ENCODE measurements at places on chromosomes 6 and 20. TPM values are rescaled to one million over a fixed set of nuclear protein-coding genes. Genes with fewer than 3 reads are reported as not detected.

DNA sequence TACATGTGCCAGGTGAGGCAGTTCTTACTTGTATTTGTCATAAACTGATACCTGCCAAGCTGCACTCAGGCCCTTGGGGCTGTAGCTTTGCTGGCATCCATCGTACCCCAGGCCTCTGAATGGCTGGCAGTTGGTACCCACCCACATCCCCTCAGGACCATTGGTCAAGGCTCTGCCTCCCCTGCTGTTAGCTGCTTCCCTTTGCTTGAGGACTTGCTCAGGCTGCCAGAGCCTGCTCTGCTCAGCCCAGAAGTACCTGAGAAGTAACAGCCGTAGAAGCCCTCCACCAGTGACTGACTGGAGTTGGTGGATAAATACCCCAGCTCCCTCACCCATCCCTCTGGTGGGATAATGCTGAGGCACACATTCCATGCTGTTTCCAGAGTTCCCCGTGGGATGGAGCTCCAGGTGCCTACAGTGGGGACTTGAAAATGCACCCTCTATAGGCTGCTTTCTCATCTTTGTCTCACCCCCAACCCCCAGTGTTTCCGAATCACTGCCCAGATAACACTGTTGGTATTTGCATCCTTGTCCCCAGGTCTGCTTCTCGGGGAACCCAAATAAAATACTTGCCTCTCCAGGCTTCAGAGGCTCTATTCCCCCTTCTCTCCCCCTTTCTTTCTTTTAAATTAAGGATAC, 7.3 kb downstream of the EBF4 start:
- DNase-seq: no peak

FAM110A gene
- 7.8 TPM for total RNA-seq

DNA sequence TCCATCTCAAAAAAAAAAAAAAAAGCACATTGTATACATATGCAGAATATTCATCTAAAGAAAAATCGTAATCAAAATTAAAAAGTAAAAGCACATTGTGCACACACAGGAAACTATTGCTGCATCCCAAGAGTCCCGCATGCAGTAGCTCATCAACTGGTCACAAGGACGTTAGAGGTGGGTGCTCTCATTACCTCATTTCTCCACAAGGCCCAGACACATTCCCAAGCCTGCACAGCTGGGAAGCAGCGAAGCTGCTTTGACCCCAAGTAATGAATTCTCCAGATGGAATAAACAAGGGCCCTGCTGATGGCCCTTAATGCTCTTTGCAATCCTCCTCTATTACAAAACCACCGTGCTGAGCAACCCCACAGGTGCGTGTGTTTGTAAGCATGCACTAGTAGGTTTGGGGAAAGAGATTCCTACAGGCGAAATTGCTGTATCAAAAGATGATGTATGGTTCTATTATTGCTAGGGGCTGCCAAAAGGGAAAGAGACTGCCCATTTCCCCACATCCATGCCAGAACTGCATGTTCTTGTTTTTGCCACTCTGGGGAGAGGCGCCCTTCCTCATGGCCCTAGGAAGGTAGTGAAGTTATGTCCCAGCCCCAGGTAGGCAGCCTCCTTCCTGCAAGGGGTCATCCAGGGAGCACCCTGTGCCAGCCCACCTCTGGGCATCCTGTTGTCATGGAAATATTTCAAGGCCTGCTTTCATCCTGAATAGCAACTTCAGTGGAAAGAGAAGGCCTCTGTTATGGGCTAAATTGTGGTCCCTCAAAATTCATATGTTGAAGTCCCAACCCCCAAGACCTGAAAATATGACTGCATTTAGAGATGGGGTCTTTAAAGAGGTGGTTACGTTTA, 34.6 kb upstream of the PTGIS start:
- DNase-seq: no peak

DNA sequence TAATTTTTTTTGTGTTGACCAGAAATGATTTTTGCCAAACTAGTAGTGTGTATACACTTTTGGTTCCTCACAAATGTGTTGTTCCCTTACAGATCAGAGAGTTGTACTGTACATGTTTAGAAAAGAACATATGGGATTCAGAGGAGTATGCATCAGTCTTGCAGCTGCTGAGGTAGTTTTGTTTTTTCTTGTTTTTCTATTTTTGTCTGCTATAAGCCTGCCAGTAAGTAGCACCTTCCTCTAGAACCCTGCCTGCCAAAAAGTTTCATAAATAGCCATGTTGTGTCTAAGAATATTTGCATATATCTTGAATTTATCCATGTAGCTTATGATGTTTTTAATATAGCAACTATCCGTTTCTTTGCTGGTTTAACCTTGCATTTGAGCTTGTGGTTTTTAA, 46.4 kb downstream of the ORC3 start:
- DNase-seq: no peak

- DNase-seq: no peak
These were observed 49.4 kb downstream of the ADAT2 start for GRCh38 chr6:143401068-143401446.

DNA sequence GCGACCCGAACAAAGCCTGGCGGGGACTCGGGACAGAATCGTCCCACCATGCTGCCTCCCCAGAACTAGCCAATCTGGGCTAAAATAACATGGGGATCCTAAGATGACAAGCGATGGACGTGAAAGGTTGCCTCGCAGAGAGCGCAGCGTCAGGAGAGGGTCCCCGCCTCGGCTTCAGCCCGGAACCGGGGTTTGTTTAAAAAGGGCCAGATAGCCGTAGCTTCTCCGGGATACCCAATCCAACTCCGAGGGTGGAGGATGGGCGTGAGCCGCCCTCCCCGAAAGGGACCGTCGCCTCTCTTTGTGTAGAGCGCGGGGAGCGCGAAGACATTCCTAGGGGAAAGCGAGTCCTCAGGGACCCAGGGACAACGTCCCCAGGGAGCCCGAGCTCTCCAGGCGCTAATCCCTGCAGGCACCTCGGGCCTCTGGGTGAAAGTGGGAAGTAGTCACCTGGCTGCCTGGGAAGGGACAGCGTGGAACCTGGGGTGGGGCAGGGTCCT, 643 bp downstream of the CD24 start:
- no peak for DNase-seq

DNA sequence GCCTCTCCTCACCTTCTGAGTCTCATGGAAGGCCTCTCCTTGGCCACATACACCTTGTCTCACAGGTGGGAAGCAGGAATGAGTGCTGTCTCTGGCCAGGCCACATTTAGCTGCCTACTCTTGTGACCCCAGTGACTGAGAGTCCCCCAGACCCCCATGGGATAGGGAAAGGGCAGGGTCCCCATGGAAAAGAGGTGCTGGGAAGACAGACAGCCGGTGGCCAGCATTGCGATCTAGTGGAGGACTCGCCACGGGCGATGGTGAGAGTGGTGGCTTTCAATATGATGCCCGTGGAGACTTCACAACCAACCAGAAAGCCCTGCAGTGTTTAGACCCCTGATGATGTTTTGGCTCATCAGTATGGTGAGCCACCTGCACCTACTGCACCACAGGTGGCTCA, 19.8 kb downstream of the MANBAL start:
- no peak for DNase-seq

- no peak for DNase-seq
These were observed 299.4 kb downstream of the ZFAND3 start for GRCh38 chr6:38118791-38119365.
